ENCODE measurements at places on chromosomes 3 and 15. TPM values are rescaled to one million over a fixed set of nuclear protein-coding genes. Genes with fewer than 3 reads are reported as not detected.

DNA sequence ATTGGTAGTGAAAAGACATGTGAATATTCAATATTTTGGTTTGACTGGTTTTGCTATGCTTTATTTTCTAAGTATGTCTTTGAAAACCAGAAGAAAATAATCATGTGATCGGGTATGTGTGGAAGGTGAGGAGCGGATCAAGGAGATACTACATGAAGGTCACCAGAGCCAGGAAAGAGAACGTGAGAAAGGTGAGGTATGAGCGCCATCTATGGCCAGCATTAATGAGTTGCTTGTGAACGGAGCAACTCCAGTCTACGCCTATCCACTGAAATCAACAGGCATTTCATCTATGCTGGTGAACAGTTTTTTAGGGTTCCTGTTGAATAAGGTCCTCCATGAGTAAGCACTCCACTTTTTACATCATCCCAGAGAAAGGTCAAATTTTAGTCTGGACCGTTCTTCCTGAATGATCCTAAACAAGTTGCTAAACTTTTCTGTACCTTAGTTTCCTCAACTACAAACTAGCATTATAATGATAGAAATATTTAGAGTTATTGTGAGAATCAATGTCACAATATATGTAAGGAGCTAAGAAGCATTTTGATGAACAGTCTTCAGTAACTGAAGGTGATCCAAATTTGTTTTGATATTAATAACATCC is 1435.2 kb upstream of the CADM2 start:
- no peaks in the 10 kb centered on the region for H3K4me1 ChIP-seq
- DNase-seq: no peak
- no peaks in the 10 kb centered on the region for H3K36me3 ChIP-seq
- H3K27me3 ChIP-seq: no peaks in the 10 kb centered on the region
- H3K4me3 ChIP-seq: no peak overlapping the region

GRCh38 chr3:142863930-142864920 is 24.7 kb downstream of the PCOLCE2 start:
- no peak overlapping the region for H3K4me3 ChIP-seq
- H3K27me3 ChIP-seq: no peaks in the 10 kb centered on the region
- no peaks in the 10 kb centered on the region for H3K4me1 ChIP-seq
- no peak overlapping the region for H3K27ac ChIP-seq
- DNase-seq: no peak
- no peaks in the 10 kb centered on the region for H3K36me3 ChIP-seq

DNA sequence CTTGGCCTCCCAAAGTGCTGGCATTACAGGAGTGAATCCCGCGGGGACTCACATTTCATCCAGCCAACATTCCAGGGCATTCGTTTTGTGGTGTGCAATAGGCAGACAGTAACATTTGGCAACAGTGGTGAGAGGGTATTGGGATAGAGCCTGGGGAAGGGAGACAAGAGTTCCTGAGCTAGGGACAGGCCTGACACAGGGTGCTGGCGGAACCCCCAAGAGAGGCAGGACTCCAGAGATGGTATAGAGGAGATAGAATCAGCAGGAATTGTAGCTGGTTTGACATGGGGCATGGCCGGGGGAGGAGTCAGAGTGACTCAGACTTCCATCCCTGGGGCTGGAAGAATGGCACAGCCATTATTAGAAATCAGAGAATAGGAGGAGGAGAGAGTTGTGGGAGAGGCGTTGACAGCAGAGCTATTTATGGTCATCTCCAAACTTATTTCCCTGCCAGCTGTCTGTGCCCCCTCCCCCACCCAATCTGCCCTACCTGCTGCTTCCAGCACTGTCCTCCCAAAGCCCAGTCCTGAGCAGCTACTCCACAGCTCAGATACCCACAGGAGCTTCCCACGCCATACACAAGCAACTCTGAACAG is 4.4 kb upstream of the IDH2 start:
- DNase-seq: peak; percentile 50
- no peaks in the 10 kb centered on the region for H3K36me3 ChIP-seq
- no peak overlapping the region for H3K4me3 ChIP-seq
- H3K27ac ChIP-seq: no peak overlapping the region
- H3K27me3 ChIP-seq: no peaks in the 10 kb centered on the region

TMCO5A gene
- total RNA-seq: not detected

DNA sequence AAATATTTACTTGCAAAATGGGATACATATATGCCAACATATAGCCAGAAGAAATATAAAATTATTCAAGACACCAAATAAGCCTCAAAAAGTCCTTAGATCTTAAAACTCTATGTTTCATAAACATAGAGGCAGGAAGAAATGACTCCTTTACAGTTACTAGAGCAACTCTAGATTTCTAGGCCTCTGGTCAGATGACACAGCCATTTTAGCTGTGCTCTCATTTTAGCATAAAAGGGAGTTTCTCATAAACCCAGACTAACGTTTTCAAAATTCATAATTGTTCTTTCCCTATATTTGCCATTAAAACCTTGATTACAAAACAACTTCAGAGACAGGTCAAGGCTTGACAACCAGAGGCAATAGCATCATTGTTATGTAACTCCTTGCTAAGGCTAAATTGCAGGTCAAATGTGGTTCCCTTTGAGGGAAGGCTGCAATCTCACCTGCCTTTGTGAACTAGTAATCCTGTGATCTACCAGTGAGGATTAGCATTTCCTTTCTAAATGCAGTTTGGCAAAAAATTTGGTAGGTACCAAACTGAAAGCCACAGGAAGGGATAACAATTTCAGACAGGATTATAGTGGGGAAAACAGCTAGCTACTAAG is 8.2 kb downstream of the THOC7 start:
- no peak for DNase-seq
- no peaks in the 10 kb centered on the region for H3K36me3 ChIP-seq
- H3K4me1 ChIP-seq: no peaks in the 10 kb centered on the region

DNA sequence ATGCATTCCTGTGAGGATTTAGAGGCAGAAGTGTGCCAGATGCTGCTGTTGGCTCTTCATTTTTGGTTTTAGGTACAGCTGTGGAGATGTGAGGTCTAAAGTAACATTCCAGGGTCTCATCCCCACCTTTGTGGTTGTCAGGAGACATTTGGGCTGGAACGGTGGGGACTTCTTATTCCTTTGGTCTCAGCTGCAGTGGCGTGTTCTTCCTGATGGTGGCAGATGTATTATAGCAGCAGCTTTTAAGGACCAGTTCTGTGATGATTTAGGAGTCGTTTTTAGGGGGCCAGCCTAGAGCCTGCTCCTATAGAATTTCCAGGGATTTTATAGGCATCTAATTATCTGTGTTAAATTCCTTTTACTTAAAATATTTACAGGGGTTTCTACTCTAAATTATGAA is 221.0 kb upstream of the EOMES start:
- no peaks in the 10 kb centered on the region for H3K27me3 ChIP-seq
- H3K4me3 ChIP-seq: no peak overlapping the region
- H3K4me1 ChIP-seq: no peaks in the 10 kb centered on the region
- no peak overlapping the region for H3K27ac ChIP-seq

DNA sequence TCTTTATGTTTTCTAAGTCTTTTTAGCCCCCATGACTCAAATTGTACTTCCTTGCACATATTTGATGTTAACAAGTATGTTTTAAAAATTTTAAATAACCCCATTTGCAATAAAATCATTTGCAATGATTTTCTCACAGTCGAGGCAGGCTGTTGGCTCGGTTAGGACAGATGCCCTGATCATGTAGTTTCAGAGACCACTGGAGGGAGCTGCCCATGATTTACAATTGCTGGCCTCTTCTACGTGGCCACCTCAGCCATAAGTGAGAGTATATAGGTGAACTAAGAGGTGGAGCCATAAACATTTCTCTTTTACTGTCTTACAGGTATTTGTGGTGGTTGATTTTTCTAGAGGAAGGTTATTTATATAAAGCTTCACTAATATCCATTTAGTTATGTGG is 1.7 kb downstream of the DTWD1 start:
- DNase-seq: no peak
- H3K4me3 ChIP-seq: no peak overlapping the region
- H3K36me3 ChIP-seq: no peaks in the 10 kb centered on the region

GRCh38 chr3:37967260-37967881 is 23.2 kb upstream of the VILL start:
- H3K36me3 ChIP-seq: no peaks in the 10 kb centered on the region
- no peak overlapping the region for H3K4me3 ChIP-seq
- peak; percentile 83 for DNase-seq
- H3K4me1 ChIP-seq: peaks cover 3% of the 10 kb centered on the region
- H3K27ac ChIP-seq: no peak overlapping the region

GP9 gene
- total RNA-seq: 0.37 TPM

ALDH1L1 gene
- 25.6 TPM for total RNA-seq

GRCh38 chr3:53234841-53235232 is 21.0 kb downstream of the TKT start:
- no peak overlapping the region for H3K27ac ChIP-seq
- H3K36me3 ChIP-seq: peaks cover 20% of the 10 kb centered on the region
- H3K4me3 ChIP-seq: no peak overlapping the region
- DNase-seq: no peak

- H3K4me1 ChIP-seq: no peaks in the 10 kb centered on the region
- no peak for DNase-seq
- H3K4me3 ChIP-seq: no peak overlapping the region
- no peak overlapping the region for H3K27ac ChIP-seq
- no peaks in the 10 kb centered on the region for H3K27me3 ChIP-seq
Measured at GRCh38 chr3:10515884-10516495, 10.6 kb upstream of the ATP2B2 start.

DNA sequence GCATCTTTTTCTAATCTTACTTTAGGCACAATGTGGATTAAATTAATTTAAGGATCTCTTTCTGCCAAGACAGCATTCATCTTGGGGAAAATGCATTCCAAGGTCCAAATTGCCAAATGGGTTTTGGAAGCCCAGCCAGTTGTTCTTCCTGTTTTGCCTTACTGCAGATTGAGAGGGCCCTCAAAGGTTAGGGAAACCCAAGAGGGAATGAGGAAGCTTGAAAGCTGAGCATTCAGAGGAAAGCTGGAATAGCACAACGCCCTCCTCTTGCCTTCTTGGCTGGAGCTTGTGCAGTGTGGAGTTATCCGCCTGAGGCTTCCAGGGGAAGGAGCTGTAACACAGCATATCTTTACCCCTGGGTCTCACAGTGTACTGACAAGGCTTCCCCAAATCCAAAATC is 18.2 kb upstream of the SACM1L start:
- no peak overlapping the region for H3K27ac ChIP-seq
- no peak for DNase-seq
- no peaks in the 10 kb centered on the region for H3K4me1 ChIP-seq
- no peaks in the 10 kb centered on the region for H3K27me3 ChIP-seq
- no peaks in the 10 kb centered on the region for H3K36me3 ChIP-seq

- no peaks in the 10 kb centered on the region for H3K4me1 ChIP-seq
- H3K27ac ChIP-seq: no peak overlapping the region
- H3K36me3 ChIP-seq: no peaks in the 10 kb centered on the region
- no peak overlapping the region for H3K4me3 ChIP-seq
- DNase-seq: no peak
- no peaks in the 10 kb centered on the region for H3K27me3 ChIP-seq
Measured at GRCh38 chr3:112119962-112120836, 12.8 kb downstream of the GCSAM start.

UPK1B gene
- not detected for total RNA-seq

- no peaks in the 10 kb centered on the region for H3K27me3 ChIP-seq
- peaks cover 32% of the 10 kb centered on the region for H3K36me3 ChIP-seq
- H3K27ac ChIP-seq: peak overlapping the region; percentile 87
- DNase-seq: peak; percentile 72
- H3K4me1 ChIP-seq: peaks cover 19% of the 10 kb centered on the region
- no peak overlapping the region for H3K4me3 ChIP-seq
Measured at GRCh38 chr3:53238051-53238850, 17.6 kb downstream of the TKT start.

CPNE4 gene
- total RNA-seq: not detected

ARL6IP5 gene
- total RNA-seq: 77.8 TPM

DNA sequence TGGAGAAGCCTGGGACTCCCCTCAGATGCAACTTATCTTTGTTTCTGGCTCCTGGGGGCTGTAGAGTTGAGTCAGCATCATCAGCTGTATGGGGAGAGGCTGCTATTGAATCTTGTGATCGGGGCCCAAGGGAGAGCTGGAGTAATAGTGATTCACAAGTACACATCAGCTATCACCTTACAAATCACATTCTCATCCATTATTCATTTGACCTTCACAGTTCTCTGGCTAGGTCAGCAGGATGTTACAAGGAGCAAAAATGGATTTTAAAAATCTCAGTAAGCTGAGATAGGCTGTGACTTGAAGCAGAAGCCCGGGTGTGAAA is 175.0 kb downstream of the OPA1 start:
- no peaks in the 10 kb centered on the region for H3K36me3 ChIP-seq
- H3K4me1 ChIP-seq: no peaks in the 10 kb centered on the region
- no peak for DNase-seq
- H3K27me3 ChIP-seq: no peaks in the 10 kb centered on the region
- H3K27ac ChIP-seq: no peak overlapping the region
- H3K4me3 ChIP-seq: no peak overlapping the region

GRCh38 chr3:8441969-8442559 is 59.6 kb upstream of the LMCD1 start:
- H3K4me1 ChIP-seq: peaks cover 8% of the 10 kb centered on the region
- no peak overlapping the region for H3K27ac ChIP-seq
- no peaks in the 10 kb centered on the region for H3K36me3 ChIP-seq
- H3K27me3 ChIP-seq: no peaks in the 10 kb centered on the region
- no peak overlapping the region for H3K4me3 ChIP-seq

- H3K4me3 ChIP-seq: no peak overlapping the region
- H3K4me1 ChIP-seq: no peaks in the 10 kb centered on the region
- H3K27ac ChIP-seq: no peak overlapping the region
- H3K27me3 ChIP-seq: no peaks in the 10 kb centered on the region
- H3K36me3 ChIP-seq: no peaks in the 10 kb centered on the region
- DNase-seq: peak; percentile 40
Measured at GRCh38 chr3:38404286-38404685, 49.4 kb upstream of the ACVR2B start.

- no peak overlapping the region for H3K27ac ChIP-seq
- no peaks in the 10 kb centered on the region for H3K27me3 ChIP-seq
- no peaks in the 10 kb centered on the region for H3K36me3 ChIP-seq
- no peak for DNase-seq
- no peak overlapping the region for H3K4me3 ChIP-seq
Measured at GRCh38 chr3:48209445-48209844, 13.8 kb upstream of the CAMP start.

ARGFX gene
- not detected for total RNA-seq

PARP6 gene
- 39.3 TPM for total RNA-seq

C2CD4A gene
- total RNA-seq: 3.7 TPM

DNA sequence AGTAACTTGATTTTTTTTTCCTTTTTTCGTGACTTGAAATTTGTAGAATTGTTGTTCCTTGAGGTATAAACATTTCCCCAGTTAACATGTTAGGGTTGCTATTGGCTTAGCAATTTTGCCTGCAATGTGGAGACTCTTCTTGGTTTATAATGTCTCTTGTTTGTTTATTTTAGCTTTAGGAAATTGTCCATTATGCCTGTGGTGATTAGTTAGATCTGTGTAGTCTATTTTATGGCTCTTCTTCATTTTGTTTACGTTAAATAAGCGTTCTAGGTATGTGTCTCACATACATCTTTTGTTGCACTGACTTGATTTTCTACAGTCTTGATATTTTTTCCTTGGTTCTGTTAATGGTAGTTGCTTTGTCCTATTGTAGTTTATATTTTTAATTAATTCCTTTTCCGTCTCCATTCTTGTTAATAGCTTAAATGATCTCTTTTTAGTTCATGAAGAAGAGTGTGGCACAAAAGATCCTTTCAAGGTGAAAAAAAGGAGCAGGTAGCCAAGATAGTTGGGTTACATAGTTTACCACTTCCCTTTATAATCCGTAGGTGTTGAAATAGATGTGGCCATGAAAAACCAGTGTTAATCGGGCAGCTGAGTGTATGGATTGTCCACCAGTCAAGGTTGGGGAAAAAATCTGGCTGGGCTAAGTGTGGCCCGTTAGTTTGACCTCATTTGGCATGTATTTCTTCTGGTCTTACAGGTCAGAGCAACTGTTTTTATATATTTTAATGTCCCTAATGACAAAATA is 12.1 kb downstream of the IQGAP1 start:
- no peak overlapping the region for H3K4me3 ChIP-seq
- no peak for DNase-seq
- H3K4me1 ChIP-seq: peaks cover 36% of the 10 kb centered on the region
- no peaks in the 10 kb centered on the region for H3K36me3 ChIP-seq
- peak overlapping the region; percentile 87 for H3K27ac ChIP-seq

ABCC5 gene
- total RNA-seq: 16.6 TPM
